ENCODE measurements at places on chromosomes 3 and 15.

DNA sequence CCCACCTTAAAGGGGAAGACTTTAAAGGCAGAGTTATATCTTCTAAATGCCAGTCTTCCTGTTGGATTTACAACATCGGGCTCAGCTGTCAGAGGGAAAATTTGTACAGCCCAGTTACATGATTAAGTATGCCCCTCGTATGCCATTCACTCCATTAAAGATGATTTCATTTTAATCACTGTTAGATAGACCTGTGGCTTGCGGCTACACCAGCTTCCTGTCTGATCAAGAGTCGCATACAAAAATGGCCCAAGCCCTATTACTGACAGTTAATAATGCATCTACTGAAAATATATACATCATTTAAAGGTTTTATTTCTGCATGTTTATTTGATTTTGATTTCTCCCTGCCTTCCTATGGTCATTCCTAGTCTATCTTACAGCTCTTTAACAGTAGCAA, 7.1 kb downstream of the EIF4E3 start:
- DNase-seq, result no peak

- DNase-seq, result no peak
These were observed 345.2 kb upstream of the IL12A start for GRCh38 chr3:159643406-159643805.

DNA sequence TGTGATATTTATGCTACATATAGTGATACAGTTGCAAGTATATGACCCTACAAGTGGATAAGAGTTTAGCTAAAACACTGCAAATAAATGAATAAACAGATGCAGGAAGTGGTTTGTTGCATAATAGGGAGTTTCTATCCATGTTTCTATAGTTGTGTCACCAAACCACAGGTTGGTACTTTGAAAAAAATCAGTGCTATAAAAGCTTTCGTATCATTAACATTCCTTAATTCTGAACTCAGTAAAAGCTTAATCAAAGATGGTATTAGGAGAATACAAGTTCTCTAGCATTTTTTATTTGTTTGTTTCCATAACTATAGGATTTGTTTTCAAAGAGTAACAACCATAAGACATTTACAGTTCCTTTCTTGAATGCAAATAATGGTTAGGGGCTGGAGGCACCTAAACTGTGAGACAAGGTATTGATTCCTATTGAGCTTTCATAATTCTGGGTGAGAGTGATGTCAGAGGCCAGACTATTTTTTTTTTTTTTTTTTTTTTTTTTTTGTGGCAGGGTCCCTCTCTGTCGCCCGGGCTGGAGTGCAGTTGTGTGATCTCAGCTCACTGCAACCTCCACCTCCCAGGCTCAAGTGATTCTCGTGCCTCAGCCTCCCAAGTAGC, 29.6 kb downstream of the CPOX start:
- no peak for DNase-seq

DNA sequence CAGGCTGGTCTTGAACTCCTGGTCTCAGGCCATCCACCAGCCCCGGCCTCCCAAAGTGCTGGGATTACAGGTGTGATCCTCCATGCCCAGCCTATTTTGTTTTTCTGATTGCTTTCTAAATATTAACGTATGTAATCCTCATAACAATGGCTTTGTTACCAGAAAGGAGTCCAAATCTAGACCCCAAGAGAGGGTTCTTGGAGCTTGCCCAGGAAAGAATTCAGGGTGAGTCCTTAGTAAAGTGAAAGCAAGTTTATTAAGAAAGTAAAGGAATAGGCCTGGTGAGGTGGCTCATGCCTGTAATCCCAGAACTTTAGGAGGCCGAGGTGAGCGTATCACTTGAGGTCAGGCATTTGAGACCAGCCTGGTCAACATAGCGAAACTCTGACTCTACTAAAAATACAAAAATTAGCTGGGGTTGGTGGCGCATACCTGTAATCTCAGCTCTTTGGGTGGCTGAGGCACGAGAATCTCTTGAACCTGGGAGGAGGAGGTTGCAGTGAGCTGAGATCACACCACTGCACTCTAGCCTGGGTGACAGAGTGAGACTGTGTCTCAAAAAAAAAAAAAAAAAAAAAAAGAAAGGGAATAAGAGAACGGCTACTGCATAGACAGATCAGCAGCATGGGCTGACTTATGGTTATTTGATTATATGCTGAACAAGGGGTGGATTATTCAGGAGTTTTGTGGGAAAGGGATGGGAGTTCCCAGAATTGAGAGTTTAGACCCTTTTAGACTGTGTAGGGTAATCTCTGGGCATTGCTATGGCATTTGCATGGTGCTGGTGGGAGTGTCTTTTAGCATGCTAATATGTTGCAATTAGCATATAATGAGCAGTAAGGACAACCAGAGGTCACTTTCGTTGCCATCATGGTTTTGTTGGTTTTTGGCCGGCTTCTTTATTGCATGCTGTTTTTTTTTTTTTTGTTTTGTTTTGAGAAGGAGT, 36.1 kb downstream of the TYRO3 start:
- no peak for DNase-seq

DNA sequence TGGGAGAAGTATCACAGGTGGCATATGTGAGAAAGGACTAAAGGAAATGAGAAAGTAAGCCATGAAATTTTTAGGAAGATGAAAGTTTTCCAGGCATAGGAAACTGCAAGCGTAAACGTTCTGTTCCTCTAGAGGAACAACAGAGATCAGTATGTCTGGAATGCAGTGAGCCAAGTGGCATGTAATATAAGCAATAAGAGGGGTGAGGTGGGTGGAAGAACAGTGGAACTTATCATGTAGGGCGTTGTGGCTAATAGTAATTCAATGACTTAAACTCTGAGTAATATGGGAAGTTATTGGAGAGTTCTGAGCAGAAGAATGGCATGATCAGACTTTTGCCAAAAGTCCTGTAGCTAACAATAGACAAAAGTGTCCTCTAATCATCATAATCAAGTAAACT, 902.9 kb downstream of the EPHA3 start:
- no peak for DNase-seq

DNA sequence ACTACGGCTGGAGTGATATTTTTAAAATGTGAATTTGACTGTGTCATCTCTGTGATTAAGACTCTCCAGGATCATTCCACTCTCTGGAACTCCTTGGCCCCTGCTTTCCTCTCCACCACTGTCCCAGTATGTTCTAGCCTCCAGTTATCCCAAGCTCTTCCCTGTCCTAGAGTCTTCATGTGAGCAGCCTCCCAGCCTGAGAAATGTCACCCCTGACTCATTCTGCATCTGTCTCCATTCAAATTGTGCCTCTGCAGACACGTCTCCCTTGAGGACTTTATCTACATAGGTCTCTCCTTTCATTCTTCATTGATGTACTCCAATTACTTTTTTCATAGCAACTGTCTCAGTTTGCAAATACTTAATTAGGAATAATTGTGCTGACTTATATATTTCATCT, 317.7 kb upstream of the ADAMTS9 start:
- no peak for DNase-seq

- DNase-seq, result no peak
These were observed 265.0 kb downstream of the OPA1 start for GRCh38 chr3:193857996-193858395.

- no peak for DNase-seq
These were observed 94.8 kb downstream of the SHQ1 start for GRCh38 chr3:72753495-72753894.

DNA sequence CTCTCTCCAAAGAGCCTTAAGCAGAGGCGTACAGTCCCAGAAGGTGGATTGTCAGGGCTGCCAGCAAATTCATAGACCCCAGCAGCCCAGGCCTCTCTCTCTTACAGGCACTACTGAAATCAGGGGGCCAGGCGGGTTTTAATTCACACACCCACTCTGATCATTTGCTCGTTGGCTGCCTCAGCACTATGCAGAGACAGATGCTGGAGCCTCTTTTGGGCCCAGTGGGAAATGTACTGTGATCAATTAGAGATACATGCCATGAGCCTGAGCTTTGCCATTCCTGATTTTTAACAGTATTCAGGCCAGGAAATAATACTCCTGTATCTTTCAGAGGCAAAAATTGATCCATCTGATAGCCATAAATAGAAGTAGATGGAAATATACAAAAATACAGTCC, 53.0 kb downstream of the CMTM6 start:
- no peak for DNase-seq

DNA sequence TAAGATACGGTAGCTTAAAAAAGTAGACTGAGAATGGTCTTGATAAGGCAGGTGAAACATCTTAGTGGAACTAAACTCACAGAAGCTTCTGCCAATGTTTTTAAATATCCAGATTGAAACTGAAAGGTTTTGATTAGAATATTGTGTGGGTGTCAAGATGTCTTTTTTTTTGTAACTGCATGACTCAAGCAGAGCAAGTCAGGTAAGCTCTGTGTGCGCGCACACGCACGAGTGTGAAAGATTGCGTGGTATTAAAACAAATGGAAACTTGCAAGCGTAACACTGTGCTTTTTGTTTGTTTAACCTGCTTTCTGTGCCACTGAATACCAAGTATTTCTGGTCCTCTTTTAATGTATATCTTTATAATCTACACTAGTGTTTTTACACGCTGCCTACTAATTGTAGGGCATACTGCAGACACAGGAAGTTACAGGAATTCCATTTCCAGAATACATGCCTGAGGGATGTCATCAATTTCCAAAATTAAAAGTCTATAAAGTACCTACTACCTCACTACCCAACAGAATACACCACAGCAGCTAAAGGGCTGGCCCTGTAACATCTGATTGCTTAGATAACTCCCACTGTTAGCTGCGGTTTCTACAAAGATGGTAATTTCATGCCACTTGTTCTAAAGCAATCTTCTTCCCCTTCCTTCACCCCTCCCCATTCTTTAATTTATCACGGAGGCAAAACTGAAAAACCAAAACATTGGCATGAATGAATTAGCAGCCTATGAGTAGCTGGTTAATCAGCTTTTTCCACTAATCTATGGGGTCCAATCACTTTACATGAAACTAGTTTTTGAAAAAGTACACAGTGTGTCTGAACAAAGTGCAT, 472.8 kb downstream of the SHQ1 start:
- DNase-seq, result no peak

Measured in spinal cord (tissue), 10 donors.